CD4-positive, alpha-beta T cell treated with Interleukin-4 for 4 hours (primary cell): ENCODE measurements at places on chromosomes 6 and 20.

DNA sequence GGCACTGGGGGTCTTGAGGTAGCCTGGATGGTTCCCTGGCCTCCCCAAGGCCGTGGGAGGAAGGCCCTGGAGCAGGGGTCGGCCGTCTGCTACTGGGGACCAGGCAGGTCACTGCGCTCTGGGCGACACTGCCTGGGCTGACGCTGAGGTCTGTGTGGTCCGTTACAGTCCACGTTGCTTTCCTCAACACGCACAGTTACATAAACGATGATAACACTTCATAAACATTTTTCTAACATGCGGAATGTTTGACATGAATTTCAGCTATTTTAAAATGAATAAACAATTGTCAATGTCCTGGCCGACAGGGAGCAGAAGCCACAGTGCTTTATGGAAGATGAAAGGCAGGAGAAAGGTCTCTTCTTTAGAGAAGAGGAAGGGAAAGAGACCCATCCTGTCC, 10.2 kb upstream of the RBBP8NL start:
- no peak for DNase-seq

- no peak for DNase-seq
Measured at GRCh38 chr6:169591616-169592015, 110.2 kb downstream of the WDR27 start.

DNA sequence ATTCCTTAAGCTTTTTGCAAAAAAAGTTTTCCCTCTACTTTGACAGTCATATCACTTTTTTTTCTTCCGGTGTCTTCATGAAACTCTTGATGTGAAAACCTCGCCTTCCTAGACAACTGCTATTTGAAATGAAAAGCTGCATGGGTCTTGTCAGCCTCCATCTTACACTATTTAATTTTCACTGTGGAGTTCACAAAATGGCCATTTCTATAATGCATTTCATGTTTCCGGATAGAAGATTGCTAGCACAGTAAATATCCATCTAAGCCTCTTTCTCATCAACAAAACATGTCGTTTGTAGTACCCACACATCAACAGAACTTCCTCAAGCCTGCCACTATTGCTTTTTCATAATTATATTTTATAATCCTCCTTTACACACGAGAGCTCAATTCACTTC, 204.9 kb upstream of the ID4 start:
- no peak for DNase-seq

DNA sequence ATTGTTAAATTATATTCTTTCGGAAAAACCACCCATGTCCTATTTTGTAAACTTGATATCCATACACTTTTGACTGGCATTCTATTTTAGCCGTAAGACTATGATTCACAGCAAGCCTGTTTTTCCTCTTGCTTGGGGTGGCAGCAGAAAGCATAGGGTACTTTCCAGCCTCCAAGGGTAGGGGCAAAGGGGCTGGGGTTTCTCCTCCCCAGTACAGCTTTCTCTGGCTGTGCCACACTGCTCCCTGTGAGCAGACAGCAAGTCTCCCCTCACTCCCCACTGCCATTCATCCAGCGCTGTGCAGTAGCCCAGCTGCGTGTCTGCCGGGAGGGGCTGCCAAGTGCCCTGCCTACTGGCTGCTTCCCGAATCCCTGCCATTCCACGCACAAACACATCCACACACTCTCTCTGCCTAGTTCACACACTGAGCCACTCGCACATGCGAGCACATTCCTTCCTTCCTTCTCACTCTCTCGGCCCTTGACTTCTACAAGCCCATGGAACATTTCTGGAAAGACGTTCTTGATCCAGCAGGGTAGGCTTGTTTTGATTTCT, 2.1 kb upstream of the ESR1 start:
- DNase-seq, result no peak

DNA sequence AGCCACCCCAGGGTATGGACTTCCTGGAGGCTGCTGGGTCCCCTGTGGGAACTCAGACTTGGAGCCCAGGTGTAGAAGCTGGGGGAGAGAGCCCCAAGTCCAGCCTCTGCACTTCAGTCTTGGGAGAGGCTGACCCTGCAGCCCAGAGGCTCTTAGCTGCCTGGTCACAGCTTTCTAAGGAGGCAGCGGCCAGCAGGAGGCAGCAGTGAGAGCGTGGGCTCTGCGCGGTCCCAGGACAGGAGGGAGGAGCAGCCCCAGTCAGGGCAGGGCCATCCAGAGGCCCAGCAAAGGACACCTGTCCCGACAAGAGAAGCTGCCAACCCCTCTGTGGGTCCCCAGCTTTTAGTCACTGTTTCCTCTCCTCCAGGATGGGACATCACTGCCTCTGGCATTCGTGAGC, 9.4 kb downstream of the TREML2 start:
- DNase-seq, result no peak

DNA sequence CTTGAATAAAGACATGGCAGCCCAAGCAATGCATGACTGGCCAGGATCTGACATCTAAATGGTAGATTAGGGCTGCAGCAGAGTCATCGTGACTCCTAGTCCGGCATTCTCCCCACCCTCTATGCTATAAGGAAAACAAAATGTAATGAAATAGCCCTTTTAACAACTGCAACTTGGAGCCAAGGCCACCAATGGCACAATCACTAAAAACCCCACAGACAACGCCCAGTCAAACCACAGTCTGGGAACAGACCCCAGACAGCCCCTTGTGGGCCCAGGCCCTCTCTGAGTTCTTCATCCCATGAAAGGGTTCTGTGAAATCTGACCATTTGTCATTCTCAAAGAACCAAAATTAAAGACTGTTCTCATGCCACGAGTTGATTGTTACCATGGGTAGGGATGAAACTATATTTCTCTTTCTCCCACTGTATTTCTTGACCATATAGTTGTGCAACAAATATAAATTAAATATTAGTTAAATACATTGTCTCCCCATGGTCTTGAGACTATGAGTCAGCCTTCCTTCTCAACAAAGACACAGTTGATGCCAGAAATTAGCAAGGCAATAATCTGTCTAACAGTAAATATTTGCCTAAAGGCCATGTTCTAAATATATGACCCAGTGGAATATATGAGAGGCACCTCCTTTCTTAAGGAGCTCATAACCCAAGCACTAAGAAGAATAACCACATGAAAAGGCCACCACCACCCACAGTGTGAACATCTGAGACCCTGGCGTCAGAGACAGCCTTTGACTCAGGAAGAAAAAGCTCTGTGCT, 85.6 kb upstream of the SSTR4 start:
- no peak for DNase-seq

DNA sequence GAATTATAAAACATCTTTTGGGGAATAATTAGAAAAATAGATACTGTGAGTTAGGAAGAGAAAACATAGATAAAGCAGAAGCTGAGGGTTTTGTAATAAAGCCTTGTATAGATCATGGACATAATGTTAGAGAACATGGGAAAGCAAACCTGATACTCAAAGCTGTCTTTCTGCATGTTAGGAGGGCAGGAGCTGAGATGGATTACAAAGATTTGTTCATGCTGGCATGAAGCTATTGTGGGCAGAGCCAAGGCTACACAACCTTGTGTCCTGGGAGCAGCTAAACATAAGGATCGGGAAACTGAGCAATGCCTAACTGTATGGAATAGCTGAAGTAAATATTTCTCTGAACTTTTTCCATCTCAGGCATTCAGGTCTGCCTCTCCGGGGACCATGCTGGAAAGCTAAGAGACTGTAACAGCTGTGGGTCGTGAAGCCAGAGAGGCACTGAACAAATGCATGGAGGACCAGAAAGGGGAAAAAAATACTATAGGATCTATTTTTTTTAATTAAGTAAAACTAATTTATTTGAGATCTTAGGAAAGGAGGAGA, 28.2 kb upstream of the CNKSR3 start:
- DNase-seq, result no peak

GRCh38 chr6:6565488-6565887, 23.0 kb upstream of the LY86 start:
- DNase-seq, result no peak

- no peak for DNase-seq
Measured at GRCh38 chr6:168195712-168196111, 116.7 kb upstream of the FRMD1 start.

DNA sequence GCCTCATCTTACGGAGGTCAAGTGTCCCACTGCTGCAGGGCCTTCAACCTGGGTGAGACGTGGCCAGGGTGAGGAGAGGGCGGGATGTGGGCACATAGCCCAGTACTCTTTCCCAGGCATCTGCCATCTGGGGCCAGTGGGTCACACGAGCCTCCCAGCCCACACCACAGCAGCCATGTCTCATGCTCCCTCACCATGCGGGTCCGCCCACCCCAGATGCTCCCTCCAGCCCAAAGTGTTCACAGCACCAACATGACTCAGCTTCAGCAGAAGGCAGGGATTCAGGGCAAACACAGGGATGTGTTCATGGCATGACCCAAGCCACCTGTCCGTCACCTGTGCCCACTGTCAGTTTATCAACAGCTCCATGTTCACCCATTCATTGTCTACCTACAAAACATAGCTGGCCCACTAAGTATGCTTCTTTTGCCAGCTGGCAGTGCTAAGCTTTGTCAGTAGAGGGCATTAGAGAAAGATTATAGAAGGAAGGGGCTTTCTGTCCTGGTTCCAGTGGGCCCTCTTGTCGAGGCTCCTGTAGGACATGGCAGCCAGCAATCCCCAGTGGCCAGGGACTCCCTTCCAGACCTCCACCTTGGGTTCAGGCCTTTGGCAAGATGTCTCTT, 109.2 kb downstream of the FOXF2 start:
- DNase-seq, result no peak

GRCh38 chr6:6678811-6679210, 90.3 kb downstream of the LY86 start:
- DNase-seq, result no peak

DNA sequence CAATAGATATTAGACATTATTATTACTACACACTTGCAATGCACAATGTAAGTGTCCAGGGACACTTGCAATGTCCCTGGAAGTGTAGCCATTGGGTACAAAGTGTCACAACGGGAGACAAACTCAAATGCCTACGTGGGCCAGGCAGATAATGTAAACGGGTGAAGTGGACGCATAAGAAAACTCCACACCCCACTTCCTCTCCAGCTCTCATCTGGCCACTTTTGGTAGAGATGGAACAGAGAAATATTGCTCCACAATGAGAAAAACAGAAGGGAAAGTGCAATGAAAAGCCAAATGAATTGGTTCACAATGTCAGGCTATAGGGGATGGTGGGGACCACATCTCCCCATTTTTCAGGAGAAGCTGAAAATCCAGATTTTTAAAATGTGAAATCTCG, 9.4 kb downstream of the SULF2 start:
- no peak for DNase-seq

GRCh38 chr6:52283111-52283510, 1.4 kb downstream of the MCM3 start:
- no peak for DNase-seq

GRCh38 chr6:6319952-6320811, at the start of gene F13A1:
Gene F13A1 (minus strand): TSS chr6:6320662. CDS start chr6:6318664, 1,998 bp downstream.
- DNase-seq, result no peak

DNA sequence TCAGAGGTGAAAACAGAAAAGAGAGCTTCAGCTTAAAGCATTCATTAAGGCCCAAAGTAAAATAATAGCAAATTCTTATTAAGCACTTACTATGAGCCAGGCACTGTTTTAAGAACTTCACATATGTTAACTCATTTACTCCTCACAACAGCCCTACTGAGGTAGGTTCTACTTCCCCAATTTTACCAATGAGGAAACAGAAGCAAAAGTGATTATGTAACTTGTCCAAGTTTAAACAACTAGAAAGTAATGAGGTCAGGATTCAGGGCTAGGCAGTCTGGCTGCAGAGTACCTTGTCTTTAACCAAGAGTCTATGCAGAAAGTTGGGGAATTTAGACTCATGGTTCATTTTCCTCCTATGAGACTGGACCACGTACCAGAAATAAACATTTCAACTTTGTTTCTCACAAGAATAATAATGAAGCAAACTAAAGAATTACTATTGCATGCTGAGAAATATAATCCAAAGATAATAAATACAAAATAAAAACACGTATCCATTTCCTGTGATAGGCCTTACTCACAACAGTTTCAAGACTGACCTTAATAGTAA, 3.8 kb downstream of the COL21A1 start:
- no peak for DNase-seq
